GM12864 (cell line): ENCODE measurements at places on chromosomes 5 and 9.

DNA sequence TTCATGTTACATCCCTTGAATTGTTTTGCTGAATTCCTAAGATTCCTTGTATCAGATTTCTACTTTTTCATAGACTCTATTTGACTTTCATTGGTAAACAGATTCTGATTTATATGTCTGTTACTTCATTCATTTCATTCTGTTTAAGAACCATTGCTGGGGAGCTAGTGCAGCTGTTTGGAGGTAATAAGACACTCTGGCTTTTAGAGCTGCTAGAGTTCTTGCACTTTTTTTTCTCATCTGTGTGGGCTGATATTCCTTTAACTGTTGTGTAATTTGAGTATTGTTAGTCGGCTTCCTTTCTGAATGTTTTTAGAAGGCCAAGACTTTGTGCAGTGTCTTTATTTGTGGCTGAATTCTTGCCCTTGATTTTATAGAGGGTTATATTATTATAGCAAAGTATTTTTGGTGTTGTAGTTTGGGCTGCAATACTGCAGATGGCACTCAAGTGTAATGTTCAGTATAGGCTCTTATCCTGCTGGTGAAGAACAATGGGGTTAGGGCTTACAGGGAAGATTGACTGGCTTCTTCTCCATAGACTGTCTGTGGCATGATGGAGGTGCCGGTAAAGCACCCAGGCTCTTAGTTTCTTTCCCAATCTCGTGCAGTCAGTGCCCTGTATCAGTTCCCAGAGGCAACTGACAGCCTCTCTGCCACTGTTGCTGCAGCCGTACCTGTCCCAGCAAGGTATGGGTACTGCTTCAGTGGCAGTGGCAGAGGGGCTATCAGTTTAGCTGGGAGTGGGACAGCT, 162.2 kb downstream of the OXCT1 start:
- no peak for DNase-seq

DNA sequence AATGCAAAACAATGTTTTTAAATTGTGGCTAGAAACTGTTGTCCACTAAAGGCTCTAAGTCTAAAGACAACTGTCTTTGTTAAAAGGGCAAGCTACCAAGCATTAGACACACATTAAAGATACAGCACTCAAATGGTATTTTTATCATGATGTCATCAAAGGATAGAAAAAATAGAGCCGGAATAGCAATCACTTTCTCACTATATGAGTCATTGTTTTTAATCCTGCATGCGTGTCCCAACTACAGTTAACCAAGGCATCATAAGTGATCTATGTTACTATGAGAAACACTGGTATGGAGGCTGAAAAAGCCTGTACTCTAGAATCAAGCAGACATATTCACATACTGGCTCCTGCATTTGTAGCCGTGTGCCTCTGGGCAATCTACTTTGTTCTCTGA, 1.9 kb upstream of the PJA2 start:
- no peak for DNase-seq

DNA sequence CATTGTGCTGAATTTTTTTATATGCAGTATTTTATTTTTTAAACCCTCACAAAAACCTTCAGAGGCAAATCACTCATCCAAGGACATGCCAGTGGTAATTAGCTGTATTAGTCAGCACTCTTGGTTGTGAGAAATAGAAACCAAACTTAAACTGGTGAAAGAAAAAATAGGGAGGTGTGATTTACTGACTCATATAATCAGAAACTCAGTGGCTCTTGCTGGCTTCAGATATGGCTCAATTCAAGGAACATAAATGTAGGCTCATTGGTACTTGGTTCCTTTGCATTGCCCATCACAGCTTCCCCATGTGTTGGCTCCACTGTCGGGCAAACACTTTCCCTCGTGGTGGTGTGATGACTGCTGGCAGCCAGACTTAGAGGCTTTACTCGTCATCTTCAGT, 497.2 kb downstream of the MAT2B start:
- no peak for DNase-seq

DNA sequence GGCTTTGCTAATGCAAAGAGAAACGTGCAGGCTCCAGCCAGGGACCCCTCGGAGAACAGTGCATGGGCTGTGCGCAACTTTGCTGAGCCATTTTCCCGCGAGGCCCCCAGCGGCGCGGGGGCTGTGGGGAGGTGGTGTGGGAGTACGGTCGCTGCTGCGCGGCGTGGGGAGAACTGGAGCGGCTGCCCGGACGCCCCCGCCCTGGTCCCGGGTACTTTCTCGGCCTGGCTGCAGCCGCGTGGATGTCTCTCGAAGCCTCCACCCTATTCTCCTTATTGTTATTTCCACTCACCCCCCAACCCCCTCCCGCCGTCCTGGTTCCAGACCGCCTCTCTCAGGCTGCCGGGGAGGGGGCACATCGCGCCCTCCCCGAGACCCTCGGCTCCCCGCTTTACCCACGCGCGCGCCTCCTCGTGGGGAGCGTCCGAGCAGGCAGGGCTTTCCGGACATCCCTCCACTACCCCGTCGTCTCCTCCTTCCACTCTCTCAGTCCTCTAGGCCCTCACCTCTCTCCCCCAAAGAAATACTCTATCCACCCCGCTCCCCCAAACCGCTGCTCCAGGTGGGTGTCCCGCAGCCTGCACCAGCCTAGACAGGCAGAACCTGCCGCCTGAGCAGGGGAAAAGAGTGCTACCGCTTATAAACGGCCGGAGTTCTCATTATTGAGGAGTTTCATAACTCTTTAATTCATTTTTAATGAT, 68.6 kb upstream of the TBCA start:
- DNase-seq = no peak

- no peak for DNase-seq
Observed at GRCh38 chr5:73221161-73221560, 48.2 kb downstream of the TMEM174 start.

DNA sequence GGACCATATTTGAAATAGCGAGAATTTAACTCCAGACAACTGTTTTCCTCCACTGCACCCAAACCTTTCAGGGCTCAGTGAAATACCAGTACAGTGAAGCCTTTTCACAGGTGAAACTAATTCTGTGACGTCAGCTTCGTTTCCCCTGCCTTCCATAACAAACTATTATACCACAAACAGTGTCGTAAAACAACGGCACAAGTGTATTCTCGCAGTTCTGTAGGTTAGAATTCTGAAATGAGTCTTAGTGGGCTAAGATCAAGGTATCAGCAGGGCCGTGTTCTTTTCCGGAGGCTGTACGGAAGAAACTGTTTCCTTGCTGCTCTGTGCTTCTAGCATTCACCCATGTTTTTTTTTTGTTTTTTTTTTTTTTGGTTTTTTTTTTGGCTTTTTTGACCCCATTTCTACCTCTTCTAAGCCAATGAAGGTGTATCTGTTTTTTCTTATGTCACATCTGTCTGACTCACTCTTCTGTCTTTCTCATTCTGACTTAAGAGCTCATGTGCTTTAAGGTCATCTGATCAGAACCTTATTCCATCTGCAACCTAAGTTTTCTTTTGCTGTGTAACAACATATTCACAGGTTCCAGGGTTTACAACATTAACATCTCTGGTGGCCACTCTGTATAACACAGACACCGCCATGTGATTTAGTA, 20.1 kb downstream of the ISOC1 start:
- no peak for DNase-seq

- DNase-seq = no peak
Observed at GRCh38 chr9:108168236-108168850, 678.8 kb upstream of the KLF4 start.

DNA sequence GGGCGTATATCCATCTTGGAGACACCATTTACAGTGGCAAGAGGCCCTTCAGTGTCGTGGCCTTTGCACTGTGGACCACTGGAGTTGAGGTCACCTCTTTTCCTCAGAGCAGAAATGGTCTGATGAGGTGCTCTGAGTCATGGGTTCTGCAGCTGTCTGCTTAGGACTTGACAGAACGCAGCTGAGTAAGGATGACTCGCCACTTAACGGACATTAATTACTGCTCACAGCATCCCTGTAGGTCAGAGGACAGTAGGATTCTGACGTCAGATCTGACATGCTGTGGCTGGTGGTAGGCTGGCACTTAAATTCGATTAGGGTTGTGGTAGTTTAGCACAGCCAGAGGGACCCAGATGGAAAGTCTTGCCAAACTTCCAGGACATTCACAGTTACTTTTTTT, 479.4 kb downstream of the DMAC1 start:
- DNase-seq = peak; percentile 10

DNA sequence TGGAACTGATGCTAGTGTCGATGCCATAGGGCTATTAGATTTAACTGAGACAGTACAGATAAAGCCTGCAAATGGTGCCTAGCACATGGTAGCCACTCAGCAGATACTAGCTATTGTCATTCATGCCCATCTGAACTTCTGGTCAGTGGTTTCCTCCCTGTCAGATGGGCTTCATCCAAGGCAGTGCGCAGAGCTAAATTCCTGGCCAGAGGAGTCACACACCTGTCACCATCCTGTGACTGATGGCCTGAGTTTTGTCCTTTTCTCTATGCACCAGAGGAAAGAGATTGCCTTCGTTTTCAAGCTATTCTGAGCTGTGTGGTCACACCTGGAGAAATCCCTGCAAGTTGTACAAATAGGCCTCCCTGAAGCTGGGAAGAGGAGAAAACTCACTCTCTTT, 34.7 kb downstream of the MSX2 start:
- no peak for DNase-seq

GRCh38 chr9:16032799-16033198, 480.0 kb downstream of the CCDC171 start:
- DNase-seq = no peak

GRCh38 chr9:86660146-86660943, 287.0 kb downstream of the GAS1 start:
- no peak for DNase-seq

- no peak for DNase-seq
Observed at GRCh38 chr9:26729187-26729586, 163.4 kb downstream of the CAAP1 start.

GRCh38 chr5:15124461-15124860, 252.9 kb upstream of the ANKH start:
- DNase-seq = no peak

DNA sequence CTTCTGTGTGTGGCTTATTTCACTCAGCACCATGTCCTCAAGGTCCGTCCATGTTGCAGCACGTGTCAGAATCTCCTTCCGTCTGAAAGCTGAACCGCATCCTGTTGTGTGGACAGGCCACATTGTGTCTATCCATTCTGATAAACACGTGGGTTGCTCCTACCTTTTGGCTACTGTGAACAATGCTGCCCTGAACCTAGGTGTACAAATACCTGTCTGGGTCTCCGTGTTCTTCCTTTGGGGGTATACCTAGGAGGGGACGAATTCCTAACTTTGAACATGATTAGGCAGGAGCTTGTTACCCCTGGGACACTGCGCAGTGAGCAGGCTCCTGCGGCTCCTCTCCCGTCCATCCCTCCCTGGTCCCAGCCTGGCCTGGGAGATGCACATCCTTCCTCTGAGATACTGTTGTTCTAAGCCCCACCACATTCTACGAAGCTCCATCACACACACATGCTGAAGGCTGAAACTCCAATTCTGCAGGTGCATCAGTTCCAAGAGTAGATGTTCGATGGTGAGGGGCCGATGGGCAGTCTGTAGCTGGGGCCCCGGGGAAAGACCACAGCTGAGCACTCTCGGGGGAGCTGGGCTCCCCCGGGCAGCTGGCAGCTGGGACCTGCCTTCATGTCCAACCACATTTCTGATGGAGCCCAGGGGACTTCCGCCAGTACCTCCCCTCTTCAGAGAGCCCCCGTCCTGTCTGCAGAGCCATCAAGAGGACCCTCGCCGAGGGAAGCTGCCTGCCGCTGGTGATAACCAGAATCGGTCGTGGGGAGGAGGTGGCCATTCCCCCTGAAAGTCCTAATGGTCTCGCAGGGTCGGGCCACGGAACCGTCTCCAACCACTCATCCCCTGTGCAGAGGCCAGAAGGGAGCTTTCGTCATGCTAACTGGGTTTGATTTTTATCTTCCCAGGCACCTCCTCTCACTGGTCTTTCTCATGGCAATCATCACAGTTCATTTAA, 120.9 kb downstream of the COL23A1 start:
- DNase-seq = no peak

DNA sequence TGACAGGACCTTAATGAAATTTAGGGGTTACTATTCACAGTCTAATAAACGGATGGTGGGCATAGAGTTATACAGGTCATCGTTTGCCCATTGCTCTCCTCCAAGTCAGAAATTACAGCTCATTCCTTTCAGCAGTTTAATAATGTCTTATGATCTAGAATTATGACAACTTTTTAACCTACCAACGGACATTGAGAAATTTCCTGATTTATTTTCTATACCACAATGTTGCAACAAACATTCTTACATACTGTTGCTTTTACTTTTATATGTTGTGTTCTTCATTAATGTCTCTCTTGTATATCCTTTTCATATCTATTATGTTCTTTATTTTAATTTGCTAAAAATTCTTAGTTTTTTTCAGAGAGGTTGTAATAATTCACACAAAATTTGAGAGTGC, 152.8 kb upstream of the PRLR start:
- no peak for DNase-seq

- DNase-seq = no peak
Observed at GRCh38 chr9:111728143-111728542, 66.6 kb downstream of the SHOC1 start.

GRCh38 chr5:36688722-36689121, 82.3 kb downstream of the SLC1A3 start:
- no peak for DNase-seq

DNA sequence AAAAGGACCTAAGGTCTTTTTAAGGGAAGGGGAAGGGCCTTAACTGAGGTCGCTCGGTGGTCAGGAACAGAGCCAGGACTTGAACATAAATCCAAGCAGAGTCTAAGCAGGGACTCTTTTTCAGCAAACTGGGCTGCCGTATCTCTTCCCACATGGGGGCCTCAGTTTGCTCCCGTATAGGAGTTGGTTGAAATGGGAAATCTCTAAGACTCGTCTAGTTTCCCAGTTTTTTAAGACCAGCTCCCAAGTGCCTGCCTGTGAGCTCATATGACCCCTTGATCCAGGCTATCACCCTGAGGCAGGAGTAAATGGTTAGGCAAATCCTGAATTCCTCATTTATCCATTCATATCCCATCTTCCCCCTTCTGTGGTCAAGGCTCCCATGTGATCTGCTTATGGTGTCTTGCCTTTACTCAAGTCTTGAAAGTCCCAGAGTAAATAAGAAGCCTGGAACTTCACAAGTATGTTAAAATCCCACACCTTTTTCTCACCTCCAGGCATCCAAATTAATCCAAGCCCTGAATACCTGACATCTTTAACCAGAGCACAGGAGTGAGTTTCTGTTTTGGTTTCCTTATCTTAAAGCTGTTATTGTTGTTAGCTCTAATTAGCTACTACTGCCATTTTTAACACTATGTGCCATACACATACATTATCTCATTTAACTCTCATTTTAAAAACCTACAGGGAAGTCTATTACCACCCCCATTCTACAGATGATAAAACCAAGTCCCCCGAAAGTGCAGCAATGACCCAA, 3.0 kb downstream of the ARSI start:
- DNase-seq = no peak

DNA sequence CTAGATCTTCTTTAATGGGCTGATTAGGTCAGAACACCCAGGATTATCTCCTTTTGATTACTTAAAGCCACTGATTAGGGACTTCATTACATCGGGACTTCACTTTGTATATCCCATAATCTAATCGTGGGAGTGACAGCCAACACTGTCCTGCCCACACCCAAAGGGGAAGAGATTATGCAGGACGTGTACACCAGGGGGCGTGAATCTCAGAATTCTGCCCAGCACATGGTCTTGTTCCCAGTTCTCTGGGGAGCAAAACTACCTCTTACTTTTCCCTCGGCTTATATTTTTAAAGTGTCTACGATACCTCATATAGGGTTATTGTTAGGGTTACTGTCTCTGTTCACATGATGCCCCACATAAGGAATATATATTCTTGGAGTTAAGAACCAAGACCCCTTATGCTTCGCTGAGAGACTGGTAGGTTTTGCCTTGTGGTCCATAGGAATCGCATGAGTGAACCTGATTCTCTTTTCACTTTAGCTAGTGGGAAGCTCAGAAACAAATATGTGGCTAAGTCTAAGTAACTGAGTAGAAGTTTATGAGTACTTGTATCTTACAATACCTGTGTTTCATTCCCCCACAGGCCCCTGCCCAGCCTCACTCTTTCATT, 192.7 kb downstream of the GNA14 start:
- DNase-seq = no peak
